SJCRH30 (cell line): ENCODE measurements at places on chromosomes 1 and 21.

- no peak for DNase-seq
These were observed 63.3 kb upstream of the WDR26 start for GRCh38 chr1:224497714-224498573.

DNA sequence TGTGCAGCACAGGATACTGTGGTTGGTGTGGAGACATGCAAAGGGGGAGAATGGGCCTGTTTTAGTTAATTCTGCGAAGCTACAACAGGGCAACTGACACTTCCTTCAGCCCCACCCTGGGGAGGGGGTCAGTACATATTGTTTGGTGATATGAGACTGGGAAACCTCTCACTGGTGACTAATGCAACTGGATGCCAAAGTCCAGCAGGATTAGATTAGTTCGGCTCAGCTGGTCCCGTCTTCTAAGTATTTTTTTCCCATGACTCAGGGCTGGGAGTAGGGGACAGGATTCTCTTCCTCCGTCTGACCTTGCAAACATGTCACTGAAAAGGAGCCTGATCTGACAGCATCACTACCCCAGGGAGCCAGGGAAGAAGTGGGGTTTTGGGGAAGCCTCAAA is 43.0 kb downstream of the PLXNA2 start:
- peak; percentile 78 for DNase-seq

GRCh38 chr1:43366179-43366578 is 1.6 kb downstream of the ELOVL1 start:
- no peak for DNase-seq

- no peak for DNase-seq
These were observed 11.2 kb downstream of the ZCCHC17 start for GRCh38 chr1:31308036-31308435.

DNA sequence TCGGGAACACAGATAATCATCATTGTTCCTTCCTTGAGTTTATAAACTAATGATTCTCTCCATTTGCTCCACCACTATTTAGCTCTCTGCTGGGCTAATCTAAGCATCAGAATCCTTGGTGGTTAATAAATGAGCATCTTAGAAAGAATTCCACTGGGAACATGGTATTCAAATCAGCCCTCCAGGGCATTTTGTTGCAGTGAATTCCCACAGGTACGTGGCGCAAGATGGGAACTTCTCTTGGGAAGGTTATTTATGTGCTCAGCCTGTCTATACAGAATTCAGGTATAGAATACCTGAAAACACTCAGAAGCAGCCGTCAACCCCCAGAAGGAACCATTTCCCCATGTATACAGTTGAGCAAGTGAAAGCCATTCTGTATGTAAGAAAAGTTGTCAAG is 131.5 kb downstream of the NTNG1 start:
- DNase-seq: no peak

DNA sequence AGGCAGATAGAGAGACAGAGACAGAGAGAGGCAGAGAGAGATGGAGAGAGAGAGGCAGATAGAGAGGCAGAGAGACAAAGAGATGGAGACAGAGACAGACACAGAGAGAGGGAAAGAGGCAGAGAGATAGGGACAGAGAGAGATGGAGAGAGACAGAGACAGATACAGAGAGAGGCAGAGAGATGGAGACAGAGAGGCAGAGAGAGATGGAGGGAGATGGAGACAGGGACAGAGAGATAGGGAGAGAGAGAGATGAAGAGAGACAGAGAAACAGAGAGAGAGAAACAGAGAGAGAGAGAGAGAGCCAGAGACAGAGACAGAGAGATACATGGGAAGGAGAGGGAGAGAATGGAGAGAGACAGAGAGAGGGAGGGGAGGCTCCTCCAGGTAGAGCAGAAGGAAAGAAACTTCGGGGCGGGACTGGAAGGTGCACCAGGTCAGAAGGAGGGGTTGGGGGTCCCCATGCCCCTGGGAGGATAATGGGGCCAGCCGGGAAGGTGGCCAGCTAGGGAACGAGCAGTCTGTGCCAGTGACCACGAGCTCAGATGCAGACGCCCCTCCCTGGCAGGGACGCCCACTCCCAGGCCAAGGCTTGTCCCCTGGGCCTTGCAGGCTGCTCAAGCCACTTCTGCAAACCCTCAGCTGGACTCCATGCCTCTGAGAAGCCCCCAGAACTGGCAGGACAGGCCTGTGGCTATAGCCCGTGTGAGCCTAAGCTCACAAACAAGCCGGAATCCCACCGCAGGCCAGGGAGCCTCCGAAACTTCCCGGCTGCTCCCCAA is 3.3 kb downstream of the FNDC10 start:
- DNase-seq: peak; percentile 38

- no peak for DNase-seq
These were observed 29.0 kb upstream of the CCDC190 start for GRCh38 chr1:162889989-162890388.

DNA sequence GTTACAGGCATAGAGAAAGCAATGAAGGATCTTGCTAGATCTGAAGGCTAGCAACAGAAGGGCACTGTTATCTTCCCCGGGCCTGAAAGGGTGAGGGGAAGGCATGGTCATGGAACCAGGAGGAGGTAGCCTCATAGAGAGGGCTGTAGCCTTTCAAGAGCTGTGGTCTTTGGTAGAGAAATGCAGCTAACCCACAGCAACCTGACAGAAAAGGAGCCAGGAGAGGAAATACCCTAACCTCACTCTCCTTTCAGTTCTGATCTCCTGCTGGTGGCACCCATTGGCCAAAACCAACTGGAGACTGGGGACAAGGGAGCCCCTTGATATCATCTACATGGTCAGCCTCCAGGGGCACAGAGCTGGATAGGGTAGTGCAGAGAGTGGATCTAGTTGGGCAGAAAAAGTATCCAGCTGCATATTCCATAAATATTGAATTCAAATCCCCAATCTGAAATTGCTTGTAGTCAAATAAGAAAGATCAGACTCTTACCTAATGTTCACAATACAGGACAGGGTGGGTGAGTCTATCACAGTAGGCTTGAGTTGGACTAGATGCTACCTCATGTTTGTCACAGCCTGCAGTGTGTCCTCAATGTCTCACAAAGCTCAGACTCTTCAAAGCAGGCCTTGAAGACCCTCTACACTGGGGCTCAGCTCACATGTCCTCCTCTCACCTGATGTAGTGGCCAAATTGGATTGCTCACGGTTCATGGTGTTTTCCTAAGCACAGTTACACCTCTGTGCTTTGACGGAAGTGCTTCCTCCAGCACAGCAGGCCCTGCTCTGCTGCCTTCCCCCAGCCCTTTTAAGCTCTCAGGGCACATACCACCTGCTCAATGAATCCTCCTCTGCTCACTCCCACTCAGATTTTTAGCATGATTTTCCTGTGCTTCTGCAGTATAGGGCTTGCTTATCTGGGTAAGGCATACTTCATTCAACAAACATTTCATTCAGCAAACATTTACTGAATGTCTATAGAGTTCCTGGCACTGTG is 74.1 kb upstream of the JUN start:
- no peak for DNase-seq

GRCh38 chr21:31448496-31448895 is 104.4 kb upstream of the TIAM1 start:
- no peak for DNase-seq

DNA sequence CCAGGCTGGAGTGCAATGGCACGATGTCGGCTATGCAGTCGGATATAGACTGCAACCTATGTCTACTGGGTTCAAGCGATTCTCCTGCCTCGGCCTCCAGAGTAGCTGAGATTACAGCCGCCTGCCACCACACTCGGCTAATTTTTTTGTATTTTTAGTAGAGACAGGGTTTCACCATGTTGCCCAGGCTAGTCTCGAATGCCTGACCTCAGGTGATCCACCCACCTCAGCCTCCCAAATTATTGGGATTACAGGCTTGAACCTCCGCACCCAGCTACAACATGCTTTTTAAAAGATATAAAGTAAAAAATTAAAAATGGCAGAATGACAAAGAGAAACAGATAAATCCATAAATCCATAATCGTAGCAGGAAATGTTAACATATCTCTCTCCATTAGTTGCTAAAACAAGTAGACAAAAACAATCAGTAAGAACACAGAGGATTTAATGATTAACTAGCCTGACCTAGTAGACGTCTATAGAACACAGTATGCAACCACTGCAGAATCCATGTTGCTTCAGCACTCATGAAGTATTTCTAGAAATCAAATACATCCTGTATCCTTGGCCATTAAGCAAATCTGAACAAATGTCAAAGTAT is 59.9 kb upstream of the SPOCD1 start:
- DNase-seq: no peak

- DNase-seq: no peak
These were observed 128.3 kb downstream of the TMEM53 start for GRCh38 chr1:44545961-44546360.

- no peak for DNase-seq
These were observed 106.1 kb downstream of the NPHP4 start for GRCh38 chr1:5886140-5886483.

DNA sequence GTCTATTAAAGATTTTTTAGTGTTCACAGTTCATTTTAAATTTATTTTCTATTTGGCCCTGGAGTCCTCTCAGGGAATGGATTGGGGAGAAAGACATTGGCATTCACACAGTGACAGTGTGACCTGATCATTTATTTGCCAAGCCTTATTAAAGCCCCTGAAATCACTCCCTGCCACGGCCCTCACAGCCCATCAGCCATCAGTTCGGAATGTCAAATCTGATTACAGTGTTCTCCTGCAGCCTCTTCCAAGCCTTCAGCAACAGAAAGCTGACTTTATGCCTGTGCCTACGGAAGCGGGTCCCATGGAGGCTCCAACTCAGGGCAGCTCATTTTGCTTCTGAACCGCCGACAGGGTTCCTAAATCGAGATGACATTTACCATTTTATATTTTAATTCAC is 451.2 kb downstream of the DSCAM start:
- no peak for DNase-seq

GRCh38 chr21:28669321-28669720 is 323.4 kb downstream of the LTN1 start:
- no peak for DNase-seq

- DNase-seq: no peak
These were observed 280.4 kb downstream of the CACNA1E start for GRCh38 chr1:181763736-181764135.

- DNase-seq: no peak
These were observed 24.9 kb downstream of the DIP2A start for GRCh38 chr21:46483300-46484295.

GRCh38 chr1:182083851-182084486 is 22.5 kb upstream of the ZNF648 start:
- no peak for DNase-seq

- peak; percentile 1 for DNase-seq
These were observed 161.8 kb upstream of the B3GALT2 start for GRCh38 chr1:193348091-193348768.

DNA sequence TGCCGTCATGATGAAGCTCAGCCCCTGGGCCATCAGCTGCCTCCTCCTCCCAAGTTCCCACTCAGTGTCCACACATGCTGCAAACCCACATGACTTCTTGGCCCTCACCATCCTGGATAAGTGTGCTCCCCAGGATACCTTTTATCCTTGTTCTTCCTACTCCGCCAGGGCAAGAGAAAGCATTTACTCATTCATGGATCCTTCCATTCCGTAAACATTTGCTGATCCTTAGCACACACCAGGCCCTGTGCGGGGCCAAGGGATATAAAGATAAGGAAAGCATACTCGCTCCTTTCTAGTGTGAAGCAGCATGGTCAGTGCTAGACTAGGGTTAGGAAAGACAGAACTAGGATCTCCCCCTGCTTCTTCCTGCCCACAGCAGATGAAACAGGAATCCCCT is 122.1 kb upstream of the HMGB4 start:
- no peak for DNase-seq

DNA sequence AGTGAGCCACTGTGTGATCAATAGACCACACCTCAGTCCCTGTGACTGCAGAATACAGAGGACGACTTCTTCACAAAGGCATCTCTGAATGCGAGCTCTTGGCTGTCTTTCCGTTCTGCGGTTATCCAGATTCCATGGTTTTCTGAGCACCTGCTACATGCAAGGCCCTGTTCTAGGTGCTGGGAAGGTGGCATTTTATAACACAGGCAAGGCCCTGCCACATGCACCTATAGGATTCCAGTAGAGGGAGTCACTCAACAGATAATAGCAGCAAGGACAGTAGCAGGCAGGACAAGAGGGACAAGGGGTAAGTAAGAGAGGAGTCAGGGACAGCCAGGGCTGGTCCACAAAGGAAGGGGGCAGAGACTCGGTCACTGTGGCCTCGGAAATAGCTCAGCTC is 9.0 kb downstream of the URB1 start:
- DNase-seq: no peak

DNA sequence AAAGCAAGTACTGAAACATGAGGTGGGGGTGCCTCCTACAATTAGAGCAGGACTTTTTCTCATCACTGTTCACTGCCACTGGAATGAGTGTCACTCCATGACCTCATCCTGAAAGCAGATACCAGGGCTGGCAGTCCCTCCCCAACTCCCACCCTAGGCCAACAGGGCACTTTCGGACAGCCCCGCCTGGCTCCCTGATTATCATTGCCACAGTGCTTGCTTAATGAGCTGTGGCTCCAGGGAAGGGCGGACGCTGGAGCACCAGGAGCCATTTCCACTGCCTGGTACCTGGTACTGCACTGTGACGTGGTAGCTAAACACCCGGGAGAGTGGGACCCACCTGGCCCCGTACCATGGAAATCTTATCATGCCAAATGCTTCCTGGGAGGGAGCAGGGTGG is 22.3 kb downstream of the SLC9A1 start:
- no peak for DNase-seq

GRCh38 chr1:230977761-230978490 is 735 bp downstream of the TTC13 start:
- DNase-seq: peak; percentile 62

- DNase-seq: no peak
These were observed 40.1 kb downstream of the CAMSAP2 start for GRCh38 chr1:200778766-200779165.

DNA sequence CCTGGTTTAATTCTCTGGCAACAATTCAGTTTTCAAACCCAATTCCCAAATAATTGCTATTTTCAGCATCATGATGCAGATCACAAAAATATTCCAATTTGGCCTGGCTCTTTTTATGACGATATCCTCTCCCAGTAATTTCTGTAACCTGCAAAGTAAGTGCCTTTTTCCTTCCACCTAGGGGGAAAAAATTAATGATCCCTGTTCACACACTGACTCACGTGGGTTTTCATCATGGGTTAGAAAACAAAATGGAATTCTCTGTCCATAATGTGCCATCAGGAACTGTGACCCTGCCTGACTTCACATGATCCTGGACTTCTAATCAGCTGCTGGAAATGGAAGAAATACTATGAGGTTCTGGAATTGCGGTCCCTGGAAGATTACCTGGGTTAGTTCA is 24.5 kb downstream of the AK2 start:
- DNase-seq: no peak

- DNase-seq: no peak
These were observed 20.3 kb downstream of the PDC start for GRCh38 chr1:186440584-186440983.

GRCh38 chr1:22258698-22259097 is 115.8 kb upstream of the WNT4 start:
- DNase-seq: no peak

- DNase-seq: no peak
These were observed 885.2 kb upstream of the ADGRL2 start for GRCh38 chr1:80915491-80915890.

GRCh38 chr1:81874940-81875339 is 74.2 kb downstream of the ADGRL2 start:
- no peak for DNase-seq

GRCh38 chr21:41950941-41951351 is 2.9 kb downstream of the C2CD2 start:
- DNase-seq: no peak

- no peak for DNase-seq
These were observed 13.5 kb upstream of the TINAGL1 start for GRCh38 chr1:31562707-31563360.
